Esophagus mucosa (tissue), 1 donor: ENCODE measurements at places on chromosomes 2 and 18. TPM values are rescaled to one million over a fixed set of nuclear protein-coding genes. Genes with fewer than 3 reads are reported as not detected.

- ATAC-seq = no peak
These were observed 29.8 kb upstream of the LCLAT1 start for GRCh38 chr2:30417253-30417652.

DNA sequence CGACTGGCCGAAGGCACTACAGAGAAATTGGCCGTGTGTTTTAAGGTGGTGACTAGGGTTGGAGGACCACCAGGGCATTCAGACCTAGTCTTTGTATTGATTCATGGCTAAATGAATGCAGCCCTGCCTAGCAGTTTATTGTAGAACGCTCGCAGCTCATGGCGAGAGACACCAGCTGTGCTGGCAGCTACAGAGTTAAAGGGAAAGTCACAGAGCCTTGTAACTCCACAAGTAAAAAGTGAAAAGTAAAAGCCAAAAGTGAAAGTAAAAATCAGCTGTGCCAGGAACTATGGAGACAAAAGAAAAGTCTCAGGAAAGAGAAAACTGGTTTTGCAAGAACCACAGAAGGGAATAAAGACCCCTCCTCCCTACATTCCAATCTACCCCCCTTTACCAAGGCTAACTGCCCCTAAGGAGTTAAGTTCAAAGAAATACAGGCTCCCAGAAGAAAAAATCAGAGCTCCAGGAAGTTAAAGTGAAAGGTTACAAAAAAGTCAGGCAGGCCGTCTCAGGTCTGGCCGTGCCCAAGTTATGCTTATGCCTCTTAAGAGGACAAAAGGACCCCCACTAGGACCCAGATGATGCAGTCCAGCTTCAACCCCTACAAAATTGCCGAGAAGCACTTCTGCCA is 46.4 kb upstream of the SELENOI start:
- peak; percentile 50 for ATAC-seq

DNA sequence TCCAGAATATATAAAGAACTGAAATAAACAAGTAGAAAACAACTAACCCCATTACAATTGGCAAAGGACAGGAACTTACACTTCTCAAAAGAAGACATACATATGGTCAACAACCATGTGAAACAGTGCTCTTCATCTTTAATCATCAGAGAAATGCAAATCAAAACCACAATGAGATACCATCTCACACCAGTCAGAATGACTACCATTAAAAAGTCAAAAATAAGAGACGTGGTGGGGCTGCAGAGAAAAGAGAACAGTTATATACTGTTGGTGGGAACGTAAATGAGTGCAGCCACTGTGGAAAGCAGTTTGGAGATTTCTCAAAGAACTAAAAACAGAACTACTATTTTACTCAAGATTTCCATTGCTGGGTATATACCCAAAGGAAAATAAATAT is 1696.3 kb upstream of the TMEFF2 start:
- ATAC-seq = no peak

GRCh38 chr2:30701782-30702181 is 105.5 kb downstream of the CAPN13 start:
- ATAC-seq = no peak

The DCDC2C gene
- not detected for total RNA-seq

The SOX11 gene
- total RNA-seq = not detected

The CCDC148 gene
- 0.32 TPM for total RNA-seq
